ENCODE measurements at places on chromosomes 16 and 17. TPM values are rescaled to one million over a fixed set of nuclear protein-coding genes. Genes with fewer than 3 reads are reported as not detected.

GRCh38 chr17:77006971-77007649 lies 133.7 kb upstream of the SEC14L1 start:
- no peak overlapping the region for H3K4me3 ChIP-seq
- H3K4me1 ChIP-seq: peaks cover 5% of the 10 kb centered on the region
- no peak for DNase-seq
- no peaks in the 10 kb centered on the region for H3K36me3 ChIP-seq

- no peaks in the 10 kb centered on the region for H3K4me1 ChIP-seq
- peaks cover 66% of the 10 kb centered on the region for H3K27me3 ChIP-seq
- H3K36me3 ChIP-seq: no peaks in the 10 kb centered on the region
- DNase-seq: no peak
- H3K27ac ChIP-seq: no peak overlapping the region
- H3K4me3 ChIP-seq: no peak overlapping the region
Measured at GRCh38 chr17:77679589-77679988, 278.9 kb upstream of the TNRC6C start.

DNA sequence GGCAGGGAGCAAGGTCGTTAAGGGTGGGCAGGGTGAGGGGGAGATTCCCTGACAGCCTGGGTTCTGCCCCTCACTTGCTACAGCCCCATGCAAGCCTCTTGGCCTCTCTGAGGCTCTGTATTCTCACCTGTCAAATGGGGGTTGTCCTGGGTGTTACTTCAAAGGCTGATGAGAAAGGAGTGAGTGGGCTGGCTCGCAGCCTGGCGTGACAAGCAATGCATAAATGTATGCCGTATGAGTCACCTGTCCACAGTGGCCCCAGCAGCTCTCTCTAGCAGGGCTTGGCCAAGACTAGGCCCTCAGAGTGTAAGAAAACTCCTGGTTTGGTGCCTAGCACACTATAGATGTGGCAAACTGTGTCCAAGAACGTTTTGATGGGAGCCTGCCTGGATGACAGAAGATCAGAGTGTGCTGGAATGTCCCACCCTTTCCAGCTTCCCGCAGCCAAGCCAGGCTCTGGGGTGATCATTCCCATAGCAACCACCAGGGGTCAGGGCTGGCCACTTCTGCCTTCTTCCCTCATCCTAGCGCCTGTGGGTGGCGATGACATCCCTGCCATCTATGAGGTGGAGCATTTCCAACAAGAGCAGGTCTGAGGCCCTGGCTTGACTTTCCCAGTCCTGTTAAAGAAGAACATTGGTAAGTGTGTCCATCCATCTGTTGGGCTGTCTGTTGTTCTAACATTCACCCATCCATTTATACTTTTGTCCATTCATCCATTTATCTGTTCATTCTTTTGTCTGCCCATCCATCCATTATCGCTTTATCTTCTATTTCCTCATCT lies 37.2 kb upstream of the ADGRG1 start:
- peaks cover 14% of the 10 kb centered on the region for H3K4me1 ChIP-seq
- DNase-seq: peak; percentile 87
- no peaks in the 10 kb centered on the region for H3K36me3 ChIP-seq

GRCh38 chr16:81450783-81451491 lies 6.3 kb downstream of the CMIP start:
- H3K4me3 ChIP-seq: no peak overlapping the region
- peaks cover 44% of the 10 kb centered on the region for H3K4me1 ChIP-seq
- no peaks in the 10 kb centered on the region for H3K27me3 ChIP-seq

DNA sequence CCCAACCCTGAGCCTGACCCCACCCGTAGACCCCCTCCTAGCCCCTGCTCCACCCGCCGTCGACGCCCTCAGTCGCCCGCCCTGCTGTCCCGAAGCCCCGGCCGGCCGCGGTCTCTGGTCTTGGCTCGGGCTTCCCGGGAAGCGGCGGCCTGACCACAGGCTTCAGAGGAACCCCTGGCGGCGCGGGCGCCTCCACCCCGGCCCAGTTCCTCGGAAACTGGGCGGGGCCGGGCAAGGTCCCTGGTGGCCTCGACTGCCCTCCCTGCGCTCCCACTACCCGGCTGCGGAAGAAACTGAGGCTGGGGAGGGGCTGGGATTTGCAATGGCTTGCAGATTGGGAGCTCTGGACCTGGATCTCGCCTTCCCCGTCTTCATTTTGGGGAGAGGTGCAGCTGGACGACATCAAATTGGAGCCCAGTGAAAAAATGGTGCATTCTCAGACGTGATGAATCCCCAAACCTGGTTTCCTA lies 692 bp upstream of the SOCS1 start:
- H3K27me3 ChIP-seq: no peaks in the 10 kb centered on the region
- H3K36me3 ChIP-seq: peaks cover 16% of the 10 kb centered on the region
- H3K4me3 ChIP-seq: peak overlapping the region; percentile 97
- peak; percentile 46 for DNase-seq
- peak overlapping the region; percentile 98 for H3K27ac ChIP-seq

DNA sequence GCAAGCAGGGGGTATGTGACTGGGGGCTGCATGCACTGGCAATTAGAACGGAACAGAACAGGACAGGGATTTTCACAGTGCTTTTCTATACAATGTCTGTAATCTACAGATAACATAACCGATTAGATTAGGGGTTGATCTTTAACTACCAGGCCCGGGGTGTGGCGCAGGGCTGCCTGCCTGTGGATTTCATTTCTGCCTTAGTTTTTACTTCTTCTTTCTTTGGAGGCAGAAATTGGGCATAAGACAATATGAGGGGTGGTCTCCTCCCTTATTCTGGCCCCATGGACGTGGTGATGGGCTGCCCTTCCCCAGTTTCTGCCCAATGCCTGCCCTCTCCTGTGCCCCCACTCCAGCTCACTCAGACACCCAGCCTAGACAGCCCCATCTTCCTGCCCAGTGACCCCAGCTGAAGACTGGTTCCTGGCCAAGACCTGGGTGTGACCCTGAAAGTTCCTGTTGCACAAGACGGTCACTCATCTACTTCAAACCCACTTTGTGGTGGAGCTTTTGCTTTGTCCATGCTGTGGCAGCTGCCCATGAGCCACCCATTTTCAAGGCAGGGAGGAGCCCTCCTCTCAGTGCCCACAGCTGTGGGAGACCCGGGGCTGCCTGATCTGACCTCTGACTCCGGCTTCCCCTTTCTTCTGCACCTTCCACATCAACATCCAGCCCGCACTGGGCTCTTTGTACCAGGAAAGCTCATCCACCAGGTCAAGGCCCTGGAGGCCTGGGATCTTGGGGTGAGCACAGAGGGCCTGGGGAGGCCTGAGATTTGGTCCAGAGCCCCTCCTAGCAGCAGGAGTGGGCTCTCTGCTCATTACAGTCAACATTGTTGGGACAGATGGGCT lies 18.6 kb downstream of the ALOX12B start:
- H3K4me1 ChIP-seq: peaks cover 17% of the 10 kb centered on the region
- DNase-seq: no peak
- no peaks in the 10 kb centered on the region for H3K36me3 ChIP-seq
- H3K27me3 ChIP-seq: peaks cover 6% of the 10 kb centered on the region
- no peak overlapping the region for H3K27ac ChIP-seq
- no peak overlapping the region for H3K4me3 ChIP-seq

DNA sequence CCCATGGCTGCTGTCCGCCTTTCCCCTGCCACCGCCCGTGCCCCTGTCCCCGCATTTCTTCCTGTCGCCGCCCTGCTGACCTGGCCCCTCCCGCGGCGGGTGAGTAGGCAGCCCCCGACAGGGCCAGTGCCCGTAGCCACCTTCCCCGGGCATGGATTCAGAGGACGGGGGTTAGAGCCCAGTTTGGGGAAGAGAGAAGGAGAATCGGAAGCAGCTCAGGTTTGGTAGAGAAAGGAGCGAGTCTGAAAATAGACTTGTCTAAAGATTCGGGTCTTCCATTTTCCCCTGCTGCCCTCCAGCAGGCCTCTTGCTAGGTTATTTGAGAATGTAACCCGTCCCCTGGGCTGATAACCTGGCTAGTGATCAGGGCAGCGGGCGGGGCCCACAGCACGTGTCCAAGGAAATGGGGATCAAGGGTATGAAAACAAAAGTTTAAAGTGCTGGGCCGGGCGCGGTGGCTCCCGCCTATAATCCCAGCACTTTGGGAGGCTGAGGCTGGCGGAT lies 7.9 kb upstream of the CLDN9 start:
- H3K36me3 ChIP-seq: no peaks in the 10 kb centered on the region
- H3K27ac ChIP-seq: no peak overlapping the region
- no peak for DNase-seq
- H3K4me1 ChIP-seq: no peaks in the 10 kb centered on the region
- peak overlapping the region; percentile 61 for H3K4me3 ChIP-seq

GRCh38 chr16:71927383-71927782 lies 32.1 kb downstream of the IST1 start:
- DNase-seq: peak; percentile 92
- peak overlapping the region; percentile 83 for H3K27ac ChIP-seq
- no peaks in the 10 kb centered on the region for H3K27me3 ChIP-seq
- peaks cover 89% of the 10 kb centered on the region for H3K36me3 ChIP-seq
- H3K4me1 ChIP-seq: peaks cover 27% of the 10 kb centered on the region
- peak overlapping the region; percentile 18 for H3K4me3 ChIP-seq

DNA sequence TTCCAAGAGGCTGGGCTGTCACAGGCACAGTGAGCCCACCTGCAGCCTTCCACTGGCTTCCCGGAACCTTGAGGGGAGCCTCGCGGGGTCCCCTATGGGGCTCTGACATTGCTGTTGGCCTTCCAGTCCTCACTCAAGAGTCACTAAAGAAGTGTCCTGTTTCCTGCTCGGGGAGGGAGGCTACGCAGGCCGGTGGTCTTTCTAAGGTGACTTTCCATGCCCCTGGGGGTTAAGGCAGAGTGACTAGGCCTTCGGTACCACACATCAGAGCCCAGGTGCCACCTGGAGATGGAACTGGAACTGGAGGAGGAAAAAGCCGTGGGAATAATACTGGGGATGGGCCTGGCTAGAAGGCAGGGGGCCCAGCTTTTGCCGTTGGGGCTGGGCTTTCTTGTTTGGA lies 72.1 kb downstream of the IL21R start:
- no peak overlapping the region for H3K4me3 ChIP-seq
- H3K27ac ChIP-seq: no peak overlapping the region
- H3K4me1 ChIP-seq: no peaks in the 10 kb centered on the region
- H3K36me3 ChIP-seq: peaks cover 93% of the 10 kb centered on the region

DNA sequence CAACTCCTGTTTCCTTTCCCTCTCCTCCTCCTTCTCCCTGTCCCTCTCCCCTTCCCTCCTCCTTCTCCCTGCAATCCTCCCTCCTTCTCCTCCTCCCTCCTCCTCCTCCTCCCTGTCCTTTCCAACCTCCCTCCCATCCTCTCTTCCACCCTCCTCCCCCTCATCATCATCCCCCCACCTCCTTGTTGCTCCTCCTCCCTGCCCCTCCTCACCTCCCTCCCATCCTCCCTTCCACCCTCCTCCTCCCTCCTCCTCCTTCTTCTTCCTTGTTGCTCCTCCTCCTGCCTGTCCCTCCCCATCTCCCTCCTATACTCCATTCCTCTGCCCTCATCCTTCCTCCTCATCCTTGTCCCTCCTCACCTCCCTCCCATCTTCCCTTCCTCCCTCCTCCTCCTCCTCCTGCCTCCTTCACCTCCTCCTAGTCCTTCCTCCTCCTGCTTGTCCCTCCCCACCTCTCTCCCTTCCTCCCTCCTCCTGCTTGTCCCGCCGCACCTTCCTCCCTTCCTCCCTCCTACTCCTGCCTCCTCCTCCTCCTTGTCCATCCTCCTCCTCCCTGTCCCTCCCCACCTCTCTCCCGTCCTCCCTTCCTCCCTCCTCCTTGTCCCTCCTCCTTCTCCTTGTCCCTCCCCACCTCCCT lies 222.5 kb downstream of the IRF8 start:
- no peak for DNase-seq
- H3K4me1 ChIP-seq: no peaks in the 10 kb centered on the region
- H3K36me3 ChIP-seq: no peaks in the 10 kb centered on the region
- no peak overlapping the region for H3K27ac ChIP-seq
- peaks cover 93% of the 10 kb centered on the region for H3K27me3 ChIP-seq

DNA sequence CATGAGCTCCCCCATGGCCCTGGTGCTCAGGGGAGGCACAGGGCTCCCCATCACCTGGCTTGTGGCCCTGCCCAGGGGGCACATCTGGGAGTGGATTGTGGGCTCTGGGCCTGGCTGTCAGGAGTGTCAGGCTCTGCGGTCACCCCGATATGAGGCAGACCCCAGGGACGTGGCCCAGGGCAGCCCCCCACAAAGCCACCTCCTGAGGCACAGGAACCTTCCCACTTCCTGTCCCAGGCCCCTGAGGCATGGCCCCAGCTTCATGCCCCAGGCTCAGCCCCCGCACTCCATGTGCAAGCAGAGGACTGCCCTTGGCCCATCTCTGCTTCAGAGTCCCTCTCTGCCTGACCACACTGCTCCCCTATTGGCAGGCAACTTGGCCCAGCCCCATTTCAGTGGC lies 160.3 kb downstream of the PCTP start:
- H3K27ac ChIP-seq: no peak overlapping the region
- H3K4me3 ChIP-seq: no peak overlapping the region
- H3K4me1 ChIP-seq: no peaks in the 10 kb centered on the region
- no peaks in the 10 kb centered on the region for H3K36me3 ChIP-seq
- DNase-seq: no peak

GRCh38 chr16:75308011-75308410 lies 56.6 kb upstream of the BCAR1 start:
- peaks cover 41% of the 10 kb centered on the region for H3K4me1 ChIP-seq
- peaks cover 11% of the 10 kb centered on the region for H3K36me3 ChIP-seq
- no peak overlapping the region for H3K4me3 ChIP-seq

- H3K4me1 ChIP-seq: peaks cover 13% of the 10 kb centered on the region
- H3K4me3 ChIP-seq: no peak overlapping the region
- H3K36me3 ChIP-seq: peaks cover 61% of the 10 kb centered on the region
- H3K27ac ChIP-seq: peak overlapping the region; percentile 2
- peak; percentile 75 for DNase-seq
- H3K27me3 ChIP-seq: no peaks in the 10 kb centered on the region
Measured at GRCh38 chr16:15874745-15875314, 13.6 kb downstream of the CEP20 start.

DNA sequence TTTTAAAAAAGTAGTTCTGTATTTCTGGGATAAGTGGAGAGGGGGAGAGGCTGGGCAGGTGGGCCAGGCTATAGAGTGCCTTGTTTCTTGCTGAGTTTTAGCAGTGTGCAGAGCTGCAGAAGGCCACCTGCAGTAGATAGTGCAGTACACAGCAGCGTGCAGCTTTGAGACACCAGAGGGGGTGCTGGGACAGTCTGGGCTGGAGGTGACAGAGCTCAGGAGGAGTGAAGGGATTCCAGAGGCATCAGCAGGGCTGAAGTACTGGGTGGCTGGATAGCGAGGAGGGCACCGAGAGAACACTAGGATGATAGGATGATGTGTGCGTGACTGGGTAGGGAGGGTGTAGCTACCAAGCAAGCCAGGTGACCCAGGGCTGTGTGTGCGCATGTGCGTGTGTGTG lies 26.6 kb downstream of the LCMT1 start:
- no peak for DNase-seq
- peaks cover 71% of the 10 kb centered on the region for H3K36me3 ChIP-seq
- no peaks in the 10 kb centered on the region for H3K27me3 ChIP-seq
- H3K4me1 ChIP-seq: no peaks in the 10 kb centered on the region

OTOP2 gene
- not detected for total RNA-seq

KRT33B gene
- total RNA-seq: not detected

ULK2 gene
- 7.9 TPM for total RNA-seq

PRCD gene
- not detected for total RNA-seq
